Fibroblast of skin of back (primary cell): ENCODE measurements at places on chromosomes 11 and 22.

DNA sequence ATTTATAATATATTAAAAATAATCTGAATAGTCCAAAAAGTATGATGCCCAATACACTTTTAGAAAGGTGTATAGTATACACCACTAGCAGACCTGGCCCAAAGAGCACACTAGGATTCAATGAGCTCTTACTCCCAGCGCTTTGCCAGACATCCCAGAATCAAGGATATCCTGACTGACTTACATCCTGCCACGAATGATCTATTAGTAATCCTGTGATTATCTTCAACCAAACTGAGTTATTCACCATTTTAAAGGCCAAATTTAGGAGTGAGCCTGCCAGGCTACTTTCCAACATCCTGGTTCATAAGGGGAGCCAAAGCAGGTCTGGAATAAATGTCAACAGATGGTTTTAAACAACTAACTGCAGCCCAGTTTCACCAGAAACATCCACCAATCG is 60.8 kb upstream of the FAM181B start:
- DNase-seq, result no peak

GRCh38 chr11:69465236-69466000 is 16.0 kb upstream of the LINC01488 start:
- peak; percentile 16 for DNase-seq

GRCh38 chr11:27427183-27427980 is 45.2 kb downstream of the LGR4 start:
- DNase-seq, result peak; percentile 86

DNA sequence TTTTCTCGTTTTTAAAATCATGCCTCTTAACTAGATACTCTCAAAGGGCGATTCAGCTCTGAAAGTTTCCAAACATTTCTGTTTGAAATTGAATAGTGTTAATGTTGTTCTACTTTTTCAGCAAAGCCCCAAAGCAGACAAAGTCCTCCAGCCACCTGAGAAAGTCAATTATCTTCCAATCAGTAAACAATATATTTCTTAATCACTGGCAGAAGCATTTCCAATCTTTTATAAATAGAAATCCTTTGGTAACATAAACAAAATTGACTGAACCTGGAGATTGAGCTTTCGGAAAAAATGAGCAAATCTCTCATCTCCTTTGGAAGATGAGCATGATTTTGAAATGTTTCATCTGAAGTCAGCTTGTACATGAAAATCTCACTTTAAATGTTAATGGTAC is 84.4 kb upstream of the FIBIN start:
- DNase-seq, result no peak
